ENCODE measurements at places on chromosomes 4 and X.
A peak's percentile ranks its signal among the peaks of the same experiment; 100 is the strongest.

- no peak for DNase-seq
Measured at GRCh38 chr4:122679946-122680345, 52.6 kb upstream of the BBS12 start.

- no peak for DNase-seq
Measured at GRCh38 chr4:73976716-73977115, 5.1 kb downstream of the PF4 start.

GRCh38 chr4:36582198-36582597 is 300.8 kb downstream of the DTHD1 start:
- DNase-seq, result no peak

- DNase-seq, result no peak
Measured at GRCh38 chr4:26462874-26463273, 27.4 kb downstream of the CCKAR start.

DNA sequence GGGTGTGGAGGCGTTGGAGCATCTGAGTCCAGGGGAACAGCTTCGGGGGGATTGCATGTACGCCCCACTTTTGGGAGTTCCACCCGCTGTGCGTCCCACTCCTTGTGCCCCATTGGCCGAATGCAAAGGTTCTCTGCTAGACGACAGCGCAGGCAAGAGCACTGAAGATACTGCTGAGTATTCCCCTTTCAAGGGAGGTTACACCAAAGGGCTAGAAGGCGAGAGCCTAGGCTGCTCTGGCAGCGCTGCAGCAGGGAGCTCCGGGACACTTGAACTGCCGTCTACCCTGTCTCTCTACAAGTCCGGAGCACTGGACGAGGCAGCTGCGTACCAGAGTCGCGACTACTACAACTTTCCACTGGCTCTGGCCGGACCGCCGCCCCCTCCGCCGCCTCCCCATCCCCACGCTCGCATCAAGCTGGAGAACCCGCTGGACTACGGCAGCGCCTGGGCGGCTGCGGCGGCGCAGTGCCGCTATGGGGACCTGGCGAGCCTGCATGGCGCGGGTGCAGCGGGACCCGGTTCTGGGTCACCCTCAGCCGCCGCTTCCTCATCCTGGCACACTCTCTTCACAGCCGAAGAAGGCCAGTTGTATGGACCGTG is 2.2 kb downstream of the AR start:
- peak; percentile 33 for DNase-seq

- no peak for DNase-seq
Measured at GRCh38 chr4:145207934-145208333, 27.5 kb upstream of the OTUD4 start.

DNA sequence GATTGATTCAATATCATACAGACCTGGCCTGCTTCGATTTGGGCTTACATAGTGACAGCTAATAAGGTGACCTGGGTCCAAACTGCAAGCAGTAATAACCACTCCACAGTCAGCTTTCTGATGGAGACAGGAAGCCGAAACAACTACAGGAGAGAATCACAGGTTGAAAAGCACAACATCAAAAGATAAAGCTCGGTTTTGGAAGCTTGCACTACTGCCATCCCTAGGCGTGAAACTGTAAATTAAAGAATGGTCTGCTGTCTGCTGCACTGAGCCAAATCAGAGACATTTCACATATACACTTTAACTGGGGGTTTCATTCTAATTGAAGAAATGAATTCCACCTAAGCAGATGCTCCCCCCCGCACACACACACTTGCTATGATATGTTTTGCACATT is 116.3 kb downstream of the DHX15 start:
- no peak for DNase-seq

DNA sequence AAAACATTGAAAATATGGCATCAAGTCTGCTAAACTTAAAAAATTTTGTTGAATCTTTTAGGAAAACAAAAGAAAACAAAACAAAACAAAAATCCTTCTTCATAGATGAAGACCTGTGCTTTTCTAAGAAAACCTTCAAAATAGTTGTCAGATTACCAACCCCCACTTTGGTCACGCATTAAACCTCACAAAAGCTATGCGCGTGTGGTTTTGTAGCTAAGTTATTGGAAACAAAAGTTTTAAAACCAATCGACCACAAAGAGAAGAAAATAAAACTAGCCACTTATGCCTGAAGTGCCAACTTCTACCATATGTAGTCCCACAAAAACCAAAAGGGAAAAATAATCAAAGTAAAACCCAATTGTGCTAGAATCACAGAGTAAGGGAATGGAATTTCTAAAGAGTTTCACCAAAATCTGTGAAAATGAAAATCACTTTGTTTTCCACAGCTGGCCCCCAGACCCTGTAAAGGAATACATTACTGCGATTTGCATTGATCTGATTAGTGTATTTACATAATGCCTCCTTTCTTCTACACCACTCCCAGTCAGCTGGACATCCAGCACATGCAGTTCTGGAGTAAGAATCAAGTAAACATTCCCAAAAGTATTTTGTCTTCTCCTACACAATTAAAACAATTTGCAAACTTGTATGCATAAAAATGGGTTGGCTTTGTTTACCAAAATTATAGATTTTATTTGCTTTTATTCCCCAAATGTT is 330.1 kb upstream of the DKK2 start:
- no peak for DNase-seq

GRCh38 chr4:186002853-186003252 is 66.1 kb upstream of the TLR3 start:
- no peak for DNase-seq

GRCh38 chrX:150161193-150161592 is 201.9 kb upstream of the MAMLD1 start:
- no peak for DNase-seq

DNA sequence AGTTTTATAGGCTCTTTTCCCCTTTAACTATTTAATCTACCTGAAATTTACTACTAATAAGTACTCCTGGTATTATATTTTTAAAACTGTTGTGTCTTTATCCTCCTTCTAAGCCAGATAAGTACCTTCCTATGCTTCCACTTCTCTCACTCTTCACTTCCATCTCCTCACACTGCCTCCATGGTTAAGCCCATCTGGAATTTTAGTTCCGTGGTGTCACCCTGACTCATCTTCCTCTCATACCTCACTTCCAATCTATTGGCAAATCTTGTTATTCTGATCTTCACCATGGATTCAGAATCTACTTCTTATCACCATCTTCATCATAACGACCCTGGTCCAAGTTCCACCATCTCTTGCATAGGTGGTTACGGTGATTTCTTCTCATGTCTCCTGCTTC is 32.7 kb upstream of the DAPP1 start:
- no peak for DNase-seq

DNA sequence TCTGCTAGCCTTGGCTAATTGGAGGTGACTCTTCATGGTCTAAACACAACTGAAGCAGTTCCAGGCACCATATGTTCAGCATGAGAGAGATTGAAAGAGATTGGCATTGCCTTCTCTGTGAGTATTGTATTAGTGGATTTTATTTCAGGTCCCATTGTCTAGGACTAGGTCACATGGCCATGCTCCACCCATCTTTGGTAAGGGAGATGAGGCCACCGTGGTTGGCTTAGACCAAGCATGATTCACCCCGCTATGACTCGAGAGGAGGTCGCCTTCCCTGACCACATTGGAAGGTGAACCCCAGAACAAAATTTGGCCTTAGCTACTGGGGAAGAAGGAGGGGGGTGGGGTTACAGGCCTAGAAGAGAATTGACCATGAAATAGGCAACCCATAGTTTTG is 109.9 kb upstream of the BCOR start:
- DNase-seq, result peak; percentile 21

DNA sequence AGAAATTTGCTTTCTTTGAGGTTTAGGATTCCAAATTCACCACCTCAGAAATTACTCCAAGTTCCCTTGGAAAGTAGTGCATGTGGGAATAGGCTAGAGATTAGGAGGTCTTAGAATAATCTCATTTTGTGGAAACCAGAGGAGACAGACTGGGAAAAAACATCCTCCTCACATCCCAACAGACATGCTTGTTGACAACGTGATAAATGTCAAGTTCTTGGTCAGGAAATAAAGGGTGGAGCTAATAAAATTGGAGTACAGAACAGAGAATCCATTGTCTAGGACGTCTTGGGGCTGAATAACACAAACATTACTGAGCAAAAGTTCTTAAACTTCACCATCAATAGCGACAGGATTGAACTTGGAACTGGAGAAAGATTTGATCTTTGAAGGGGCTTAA is 233.4 kb downstream of the PABPC4L start:
- DNase-seq, result no peak

- peak; percentile 80 for DNase-seq
Measured at GRCh38 chr4:54227256-54228055, 1.6 kb upstream of the PDGFRA start.

DNA sequence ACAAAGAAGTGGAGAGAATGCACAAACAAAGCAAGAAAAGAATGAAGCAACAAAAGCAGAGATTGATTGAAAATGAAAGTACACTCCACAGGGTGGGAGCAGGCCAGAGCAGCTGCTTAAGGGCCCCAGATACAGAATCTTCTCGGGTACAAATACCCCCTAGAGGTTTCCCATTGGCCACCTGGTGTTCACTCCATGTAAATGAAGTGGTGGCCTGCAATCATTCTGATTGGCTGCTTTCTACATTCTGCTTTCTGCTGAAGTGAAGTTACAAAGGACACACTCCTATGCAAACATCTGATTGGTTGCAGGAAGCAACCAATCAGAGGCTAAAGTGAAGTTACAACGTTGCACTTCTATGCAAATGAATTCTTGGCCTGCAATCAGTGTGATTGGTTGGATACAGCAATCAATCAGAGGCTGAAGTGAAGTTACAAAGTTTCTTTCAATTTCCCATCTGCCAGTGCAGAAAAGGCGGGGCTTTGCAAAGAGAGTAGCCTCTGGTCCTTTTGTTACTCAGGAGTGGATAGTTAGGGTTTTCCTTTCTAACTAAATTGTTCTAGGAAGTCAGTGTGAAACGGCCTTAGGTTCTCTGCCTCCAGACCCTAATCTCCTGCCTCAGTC is 19.0 kb upstream of the GPC4 start:
- DNase-seq, result no peak

DNA sequence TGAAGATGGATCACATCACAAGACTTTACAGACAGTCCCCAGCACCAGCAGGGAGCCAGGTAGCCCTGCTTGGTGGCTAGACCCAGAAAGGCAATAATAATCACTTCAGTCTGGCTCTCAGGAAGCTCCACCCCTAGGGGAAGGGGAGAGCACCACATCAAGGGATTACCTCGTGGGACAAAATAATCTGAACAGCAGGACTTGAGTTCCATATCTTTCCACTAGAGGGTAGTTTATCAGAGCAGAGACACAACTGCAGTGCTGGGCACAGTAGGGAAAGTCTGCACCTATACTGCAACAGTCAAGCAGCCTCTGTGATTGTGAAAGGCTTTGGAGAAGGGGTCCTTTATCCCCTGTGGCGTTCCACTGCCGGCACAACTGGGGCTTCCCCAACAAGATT is 547.0 kb upstream of the POU3F4 start:
- no peak for DNase-seq

- peak; percentile 55 for DNase-seq
Measured at GRCh38 chr4:108417923-108418322, 202.5 kb upstream of the RPL34 start.

DNA sequence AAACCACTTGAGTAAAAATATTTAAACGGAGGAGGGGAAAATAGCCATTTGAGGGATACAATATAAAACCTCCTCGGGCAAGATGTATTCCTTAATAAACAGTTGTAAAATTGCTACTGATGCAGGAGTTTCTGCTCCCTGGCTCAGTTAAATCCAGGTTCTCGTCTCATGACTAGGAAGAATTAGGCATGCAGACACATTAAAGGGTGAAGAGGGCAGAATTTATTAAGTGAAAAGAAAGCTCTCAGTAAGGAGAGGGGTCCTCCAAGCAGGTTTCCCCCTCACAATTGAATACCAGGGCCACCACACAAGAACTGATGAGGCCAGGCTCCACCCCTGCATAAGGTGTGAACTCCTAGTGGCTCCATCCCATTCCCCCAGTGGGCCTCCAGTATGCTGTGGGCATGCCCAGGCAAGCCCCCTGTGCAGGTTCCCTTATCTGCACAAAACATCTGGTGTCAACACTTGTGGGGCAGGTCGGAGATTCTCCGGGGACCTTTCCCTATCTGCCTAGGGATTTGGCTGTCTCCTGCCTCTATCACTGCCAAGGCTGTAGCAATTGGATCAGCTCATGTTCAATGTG is 80.4 kb downstream of the HS6ST2 start:
- DNase-seq, result no peak

- DNase-seq, result no peak
Measured at GRCh38 chrX:10399043-10399741, 221.2 kb downstream of the MID1 start.
